ENCODE measurements at places on chromosomes 7 and 10.

- no peak for DNase-seq
These were observed 25.1 kb upstream of the VPS41 start for GRCh38 chr7:38934051-38934450.

DNA sequence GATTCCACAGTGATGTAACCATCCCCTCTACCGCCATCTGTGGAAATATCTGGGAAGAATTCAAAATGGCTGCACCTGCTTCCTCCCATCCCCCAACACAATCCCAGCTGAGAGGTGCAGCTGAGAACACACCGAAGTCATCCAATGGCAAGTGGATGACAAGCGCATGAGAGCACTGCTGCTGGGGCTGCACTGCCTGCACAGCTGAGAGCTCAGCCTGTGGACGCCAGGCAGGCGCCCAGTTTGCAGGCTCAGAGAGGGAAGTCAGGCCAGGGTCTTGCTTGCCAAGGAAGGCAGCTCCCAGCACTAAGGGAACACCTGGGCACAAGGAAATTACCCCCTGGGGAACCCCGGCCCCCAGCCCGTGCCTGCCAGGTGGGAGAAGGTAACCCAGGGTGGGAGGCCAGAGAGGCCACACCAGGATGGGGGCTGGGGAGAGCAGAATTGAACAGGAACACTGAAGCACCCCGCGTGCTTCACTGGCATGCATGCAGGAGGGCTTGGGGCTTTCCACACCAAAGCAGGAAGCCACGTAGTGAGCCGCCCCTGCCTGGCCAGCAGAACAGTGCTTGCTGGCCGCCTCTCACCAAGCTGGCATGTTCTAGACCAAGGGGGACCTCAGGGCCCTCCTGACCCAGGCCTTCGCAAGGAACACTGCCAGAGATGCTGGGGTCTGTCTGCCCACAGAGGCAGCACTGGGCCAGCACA lies 46.2 kb downstream of the FAM53B start:
- DNase-seq, result peak; percentile 29

DNA sequence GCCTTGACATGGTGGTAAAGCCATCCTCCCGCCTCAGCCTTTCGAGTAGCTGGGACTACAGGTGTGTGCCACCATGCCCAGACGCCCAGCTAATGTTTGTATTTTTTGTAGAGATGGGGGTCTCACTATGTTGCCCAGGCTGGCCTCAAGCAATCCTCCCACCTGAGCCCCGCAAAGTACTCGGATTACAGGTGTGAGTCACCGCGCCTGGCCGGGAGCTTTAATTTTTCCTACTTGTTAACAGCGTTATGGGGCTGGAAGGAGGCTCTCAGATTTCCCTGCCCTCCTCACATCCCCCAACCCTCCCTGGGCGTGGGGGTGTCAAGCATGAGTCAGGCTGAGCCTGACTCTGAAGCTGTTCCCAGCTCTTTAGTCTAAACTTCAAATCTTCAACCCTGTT lies 8.3 kb downstream of the ALKBH4 start:
- no peak for DNase-seq

GRCh38 chr10:12025591-12025990 lies 17.0 kb downstream of the UPF2 start:
- DNase-seq, result no peak

DNA sequence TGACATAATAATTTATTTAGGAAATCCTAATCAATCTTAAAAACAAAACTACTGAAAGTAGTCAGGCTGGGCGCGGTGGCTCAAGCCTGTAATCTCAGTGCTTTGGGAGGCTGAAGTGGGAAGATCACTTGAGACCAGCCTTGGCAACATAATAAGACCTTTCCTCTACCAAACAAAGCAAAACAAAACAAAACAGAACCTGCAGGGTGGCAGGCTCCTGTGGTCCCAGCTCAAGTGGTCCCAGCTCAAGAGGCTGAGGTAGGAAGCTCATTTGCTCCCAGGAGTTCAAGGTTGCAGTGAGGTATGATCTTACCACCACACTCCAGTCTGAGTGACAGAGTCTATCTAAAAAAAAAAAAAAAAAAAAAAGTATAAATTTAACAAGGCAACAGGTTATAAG lies 748.0 kb downstream of the CNTNAP2 start:
- DNase-seq, result no peak

DNA sequence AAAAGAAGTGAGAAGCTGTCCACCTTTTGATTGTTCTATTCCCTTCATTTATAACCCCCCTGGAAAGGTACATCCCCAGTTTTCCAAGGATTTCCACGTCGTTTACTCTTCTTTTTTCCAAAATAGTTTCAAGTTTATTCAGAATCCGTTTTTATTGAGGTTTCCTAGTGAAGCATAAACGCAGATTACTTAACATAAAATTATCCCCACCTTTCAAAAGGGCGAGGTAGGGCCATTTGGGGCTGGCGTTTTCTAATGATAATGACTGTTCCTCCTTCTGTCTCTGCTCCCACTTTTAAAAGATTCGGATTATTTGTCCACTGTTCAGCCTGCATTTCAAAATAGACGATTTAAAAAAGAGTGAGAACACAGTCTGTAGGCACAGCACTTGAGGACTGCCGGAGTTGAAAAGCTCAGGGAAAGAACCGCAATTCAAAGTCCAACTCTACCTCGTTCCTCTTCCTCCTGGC lies 165.2 kb upstream of the PPP1R3A start:
- no peak for DNase-seq

GRCh38 chr7:20201380-20201779 lies 15.8 kb downstream of the MACC1 start:
- no peak for DNase-seq

GRCh38 chr10:79334573-79334972 lies 12.7 kb upstream of the PPIF start:
- no peak for DNase-seq

DNA sequence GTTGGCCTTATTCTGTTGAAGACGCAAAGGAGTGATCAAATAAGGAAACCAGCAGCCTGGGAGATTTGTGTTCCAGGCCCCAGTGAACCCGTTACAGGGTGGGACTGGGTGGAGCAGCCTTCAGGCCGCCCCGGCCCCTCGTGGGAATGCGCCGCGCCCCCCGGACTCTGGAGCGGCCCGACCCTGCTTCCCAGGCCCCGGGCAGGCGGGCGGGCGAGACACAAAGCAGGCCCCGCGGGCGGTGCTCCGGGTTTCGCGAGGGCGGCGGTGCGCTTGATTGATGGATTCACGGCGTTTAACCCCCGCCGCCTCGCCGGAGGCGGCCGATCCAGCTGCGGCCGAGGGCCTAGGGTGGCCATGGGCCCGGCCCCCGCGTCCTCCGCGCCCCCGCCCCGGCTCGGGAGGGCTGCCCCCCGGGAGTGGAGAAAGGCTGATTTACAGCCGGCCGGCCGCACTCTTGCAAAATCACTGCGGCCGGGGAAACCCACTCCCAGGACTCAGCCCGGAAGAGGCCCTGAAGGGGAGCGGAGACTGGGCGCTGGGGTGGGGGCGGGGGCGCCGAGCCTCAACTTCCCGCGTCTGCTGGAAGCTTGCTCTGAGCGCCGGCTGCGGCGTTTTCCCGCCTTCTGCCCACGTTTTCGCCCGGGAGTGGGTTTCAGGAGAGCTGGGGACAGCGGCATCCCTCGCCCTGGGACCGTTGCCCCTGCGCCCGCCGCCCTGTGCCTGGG lies 299.6 kb upstream of the NFE2L3 start:
- peak; percentile 18 for DNase-seq

DNA sequence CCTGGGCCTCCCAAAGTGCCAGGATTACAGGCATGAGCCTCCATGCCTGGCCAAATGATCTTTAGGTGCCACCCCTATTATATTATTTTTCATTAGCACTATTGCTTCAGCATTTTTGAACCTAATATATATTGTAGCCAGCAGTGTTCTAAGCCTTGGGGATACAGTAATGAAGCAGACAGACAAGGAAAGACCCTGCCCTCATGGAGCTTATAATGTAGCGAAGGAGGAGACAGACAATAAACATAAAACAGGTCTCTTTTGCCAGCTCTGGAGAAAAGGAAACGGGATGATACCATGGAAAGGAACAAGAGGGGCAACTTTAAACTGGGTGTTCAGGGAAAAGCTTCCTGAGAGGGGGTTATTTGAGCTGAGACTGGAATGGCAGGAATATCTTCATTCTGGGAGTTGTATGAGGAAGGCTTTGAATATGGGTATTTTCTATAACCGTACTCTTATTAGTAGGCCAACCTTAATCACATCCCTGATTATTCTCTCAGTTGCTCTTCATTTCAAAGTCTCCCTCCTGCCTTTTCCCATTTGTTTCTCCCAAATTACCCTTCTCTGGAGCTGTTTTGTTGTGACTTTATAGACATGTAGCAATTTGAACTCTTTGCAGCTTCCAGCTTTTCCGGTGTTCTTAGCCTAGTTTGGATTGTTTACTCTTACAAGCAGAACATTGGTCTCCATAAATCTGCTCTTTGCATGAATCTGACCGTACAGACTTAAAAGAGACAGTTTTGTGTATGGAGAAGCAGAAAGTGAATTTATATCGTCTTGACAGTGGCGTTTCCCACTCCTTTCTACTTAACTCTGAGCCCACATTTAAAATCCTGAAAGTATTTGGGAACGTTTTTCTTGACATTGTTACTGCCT lies 19.0 kb downstream of the PRKAR2B start:
- no peak for DNase-seq

DNA sequence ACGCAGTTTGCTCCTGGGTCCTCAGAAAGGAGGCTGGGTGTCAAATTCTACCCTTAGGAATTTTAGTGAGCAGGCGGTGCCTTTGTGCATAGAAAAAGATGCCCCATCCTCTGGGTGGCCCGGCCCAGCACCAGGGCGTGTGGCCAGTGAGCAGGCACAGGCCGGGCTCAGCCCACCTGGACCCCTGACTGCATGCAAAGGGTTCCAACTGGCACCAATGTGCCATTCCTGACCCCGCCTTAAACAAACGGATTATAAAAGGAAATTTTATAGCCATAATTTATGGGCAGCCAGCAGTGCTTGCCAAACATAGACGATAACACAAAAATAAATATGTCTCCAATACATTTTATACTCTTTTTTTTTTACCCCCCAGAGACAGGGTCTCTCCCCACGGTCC lies 40.1 kb upstream of the GNA12 start:
- no peak for DNase-seq

- no peak for DNase-seq
These were observed 452.0 kb downstream of the REEP3 start for GRCh38 chr10:63972949-63973827.

- DNase-seq, result no peak
These were observed 336.8 kb downstream of the WDR11 start for GRCh38 chr10:121188005-121188404.

- no peak for DNase-seq
These were observed 423.2 kb downstream of the RPS24 start for GRCh38 chr10:78456649-78457400.

DNA sequence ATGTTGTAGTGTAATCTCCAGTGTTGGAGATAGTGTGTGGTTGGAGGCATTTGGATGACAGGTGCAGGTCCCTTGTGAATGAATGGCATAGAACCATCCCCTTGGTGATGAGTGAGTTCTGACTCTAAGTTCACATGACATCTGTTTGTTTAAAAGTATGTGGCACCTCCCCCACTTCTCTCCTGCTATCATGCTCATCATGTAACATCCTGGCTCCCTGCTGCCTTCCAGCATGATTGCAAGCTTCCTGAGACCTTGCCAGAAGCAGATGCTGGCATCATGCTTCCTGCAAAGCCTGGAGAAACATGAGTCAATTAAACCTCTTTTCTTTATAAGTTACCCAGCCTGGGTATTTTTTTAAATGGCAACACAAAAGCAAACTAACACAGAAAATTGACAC lies 499.0 kb upstream of the SEMA3D start:
- peak; percentile 38 for DNase-seq

DNA sequence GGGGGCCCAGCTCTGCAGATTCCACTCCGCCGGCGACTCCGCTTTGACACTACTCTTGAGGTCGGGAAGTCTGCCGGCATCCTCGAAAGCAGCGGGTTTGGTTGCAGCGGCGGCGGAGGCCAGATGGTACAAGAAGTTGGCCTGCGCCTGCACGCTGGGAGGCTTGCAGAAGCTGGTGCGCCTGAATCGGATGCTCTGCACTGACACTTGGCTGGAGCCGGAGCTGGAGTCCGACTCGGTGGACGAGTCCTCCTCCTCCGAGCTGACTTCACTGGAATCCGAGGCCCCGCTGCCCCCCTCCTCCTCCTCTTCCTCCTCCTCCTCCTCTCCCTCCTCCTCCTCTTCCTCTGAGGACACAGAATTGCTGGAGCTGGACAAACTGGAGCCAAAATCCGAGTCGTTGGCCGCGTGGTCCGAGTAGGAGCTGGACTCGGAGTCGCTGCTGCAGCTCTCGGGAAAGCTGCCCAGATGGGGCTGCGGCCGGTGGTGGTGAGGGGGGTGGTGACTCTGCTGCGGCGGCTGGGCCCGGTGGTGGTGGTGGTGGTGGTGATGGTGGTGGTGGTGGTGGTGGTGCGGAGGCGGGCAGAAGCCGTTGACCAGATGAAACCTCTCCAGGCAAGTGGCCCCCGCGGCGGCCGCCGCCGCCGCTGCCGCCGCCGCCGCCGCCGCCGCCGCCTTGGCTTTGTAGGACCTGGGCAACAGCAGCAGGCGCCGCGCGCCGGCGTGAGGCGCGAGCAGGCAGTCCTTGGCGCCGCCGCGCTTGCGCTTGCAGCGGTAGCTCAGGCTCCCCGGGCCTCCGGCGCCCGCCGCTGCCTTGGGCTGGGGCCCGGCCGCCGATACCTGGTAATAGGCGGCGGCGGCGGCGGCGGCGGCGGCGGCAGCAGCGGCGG lies 9.0 kb downstream of the SKIDA1 start:
- peak; percentile 81 for DNase-seq

DNA sequence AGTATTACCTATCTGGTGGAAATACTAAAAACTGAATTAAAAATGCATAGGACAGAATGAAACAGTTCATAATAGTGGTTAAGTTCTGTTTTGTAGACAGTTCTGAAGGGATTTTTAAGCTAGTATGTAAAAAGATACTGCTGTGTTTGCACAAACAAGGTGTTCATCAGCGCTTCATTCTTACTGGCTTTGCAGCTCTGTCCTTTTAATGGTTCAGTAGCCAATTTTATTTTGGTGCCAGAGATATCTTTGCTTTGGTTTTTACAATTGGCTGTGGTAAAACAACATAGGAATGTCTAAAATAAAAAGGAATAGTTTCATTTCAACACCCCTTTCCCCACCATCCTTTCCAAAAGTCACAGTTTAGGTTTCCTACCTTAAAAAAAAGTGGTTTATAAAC lies 33.0 kb downstream of the STAM start:
- DNase-seq, result no peak

DNA sequence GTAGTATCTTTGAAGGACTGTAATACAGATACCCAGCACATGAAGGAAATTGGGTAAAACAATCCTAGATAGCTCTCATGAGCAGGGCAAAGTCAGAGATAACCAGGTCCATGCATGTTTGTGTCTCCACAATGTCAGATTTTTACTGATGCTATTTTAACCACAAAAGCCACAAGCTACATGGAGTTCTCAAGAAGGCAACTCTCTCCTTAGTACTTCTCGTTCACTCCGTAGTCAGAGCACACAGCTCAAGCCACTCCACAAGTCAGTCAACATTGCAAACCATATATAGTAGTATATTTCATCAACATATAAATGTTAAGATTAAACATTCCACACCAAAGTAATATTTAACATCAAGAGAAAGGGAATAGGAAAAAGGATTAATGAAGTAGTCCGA lies 98.0 kb upstream of the PIK3CG start:
- DNase-seq, result peak; percentile 41

DNA sequence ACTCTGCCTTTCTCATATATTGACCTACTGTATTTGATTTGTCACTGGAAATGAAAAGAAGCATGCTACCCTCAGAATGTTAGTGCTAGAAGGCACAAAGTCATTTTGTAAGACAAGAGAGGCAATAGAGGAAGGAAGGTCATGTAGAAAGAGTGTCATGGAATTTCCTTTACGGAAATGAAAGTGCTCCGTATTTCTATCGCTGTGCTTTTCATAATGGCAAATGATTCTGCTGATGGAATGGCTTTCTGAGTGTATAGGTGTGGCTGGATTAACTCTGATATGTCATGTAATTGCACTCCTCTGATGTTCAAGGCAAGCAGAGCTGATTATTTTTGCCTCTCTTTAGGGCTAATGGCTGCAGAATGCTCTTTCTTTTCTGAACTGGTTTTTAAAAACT lies 15.5 kb upstream of the STEAP4 start:
- DNase-seq, result no peak
